ENCODE measurements at places on chromosomes 5 and 9. TPM values are rescaled to one million over a fixed set of nuclear protein-coding genes. Genes with fewer than 3 reads are reported as not detected.

DNA sequence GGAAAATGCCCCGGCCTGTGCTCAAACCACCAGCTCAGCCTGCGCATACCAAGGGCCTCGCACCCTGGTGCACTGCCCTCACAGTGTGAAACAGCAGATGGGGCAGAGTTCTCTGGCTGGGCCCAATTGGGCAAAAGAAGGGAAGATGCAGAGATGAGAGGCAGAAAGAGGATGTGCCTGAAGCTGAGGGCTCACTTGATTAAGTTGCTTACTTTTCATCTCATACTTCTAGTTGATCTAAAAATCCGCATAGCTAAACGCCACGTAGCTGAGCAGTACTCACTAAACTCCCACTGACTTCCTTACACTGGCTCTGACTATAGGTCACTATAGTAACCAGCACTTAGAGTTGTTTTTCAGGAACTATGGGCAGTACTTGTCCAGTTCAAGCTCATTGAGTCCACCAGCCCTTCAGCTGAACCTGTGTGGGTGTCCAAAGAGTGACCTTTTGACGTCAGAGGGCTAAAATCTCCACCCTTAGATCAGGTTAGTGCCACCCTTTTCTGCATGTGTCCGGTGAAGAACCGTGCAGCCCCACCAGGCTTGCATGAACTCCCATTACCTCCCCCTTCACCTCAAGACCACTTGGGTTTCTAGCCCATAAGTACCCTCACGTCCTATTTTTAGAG is 215.2 kb downstream of the AUH start:
- H3K36me3 ChIP-seq = no peaks in the 10 kb centered on the region
- DNase-seq = no peak
- no peak overlapping the region for H3K27ac ChIP-seq
- no peaks in the 10 kb centered on the region for H3K27me3 ChIP-seq
- H3K4me1 ChIP-seq = peaks cover 1% of the 10 kb centered on the region
- H3K4me3 ChIP-seq = no peak overlapping the region

DNA sequence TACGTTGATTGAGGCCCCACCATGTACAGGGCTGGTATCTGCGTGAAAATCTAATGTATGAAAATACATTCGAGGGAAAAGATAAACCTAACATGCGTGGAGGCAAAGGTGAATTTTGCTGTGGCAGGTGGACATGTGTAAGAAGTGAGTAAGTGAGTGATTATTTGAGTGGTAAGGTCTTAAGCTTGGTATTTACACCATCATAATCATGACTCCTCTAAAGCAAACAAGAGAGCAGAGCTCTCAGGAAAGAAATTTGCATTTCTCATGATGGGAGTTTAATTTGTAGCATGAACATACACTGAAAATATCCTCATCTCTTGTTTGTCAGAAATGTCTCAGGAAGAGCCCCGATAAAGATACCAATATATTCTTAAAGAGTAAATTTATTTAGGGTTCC is 260.6 kb downstream of the PSAT1 start:
- no peak overlapping the region for H3K27ac ChIP-seq
- H3K36me3 ChIP-seq = no peaks in the 10 kb centered on the region
- H3K4me1 ChIP-seq = no peaks in the 10 kb centered on the region
- DNase-seq = no peak
- H3K27me3 ChIP-seq = no peaks in the 10 kb centered on the region
- H3K4me3 ChIP-seq = no peak overlapping the region

Gene OTP
- total RNA-seq = not detected

GRCh38 chr5:7816535-7816901 is 34.4 kb downstream of the CFAP90 start:
- H3K27me3 ChIP-seq = peaks cover 3% of the 10 kb centered on the region
- no peak overlapping the region for H3K4me3 ChIP-seq
- no peaks in the 10 kb centered on the region for H3K36me3 ChIP-seq
- peaks cover 8% of the 10 kb centered on the region for H3K4me1 ChIP-seq
- no peak overlapping the region for H3K27ac ChIP-seq

- DNase-seq = no peak
- no peak overlapping the region for H3K27ac ChIP-seq
Observed at GRCh38 chr9:133543772-133544467, 9.4 kb downstream of the ADAMTSL2 start.

GRCh38 chr9:74935008-74935407 is 17.7 kb downstream of the C9orf40 start:
- no peaks in the 10 kb centered on the region for H3K36me3 ChIP-seq
- no peaks in the 10 kb centered on the region for H3K4me1 ChIP-seq
- no peak overlapping the region for H3K4me3 ChIP-seq
- no peak overlapping the region for H3K27ac ChIP-seq
- DNase-seq = no peak
